ENCODE measurements at places on chromosomes 12 and 14. TPM values are rescaled to one million over a fixed set of nuclear protein-coding genes. Genes with fewer than 3 reads are reported as not detected.

PPP1R36 gene
- 1.3 TPM for total RNA-seq

DNA sequence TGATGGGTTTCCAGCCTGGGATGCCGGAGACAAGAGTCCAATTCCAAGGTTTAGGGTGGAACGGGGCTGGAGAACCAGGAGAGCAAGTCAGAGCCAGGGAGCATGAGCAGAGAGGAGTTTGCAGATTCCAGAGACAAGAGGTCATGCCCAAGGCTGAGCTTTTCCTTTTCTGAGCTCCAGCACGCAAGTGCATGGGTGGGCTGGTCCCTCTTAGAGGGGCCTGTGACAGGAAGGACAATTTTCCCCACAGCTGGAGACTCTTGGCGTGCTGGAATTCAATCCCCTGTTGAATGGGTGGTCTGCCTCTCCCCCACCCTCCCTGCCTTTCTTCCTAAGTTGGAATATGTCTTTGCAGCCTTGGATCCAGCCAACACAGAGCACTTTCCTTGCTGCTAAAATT, 431.9 kb downstream of the BCL11B start:
- peaks cover 6% of the 10 kb centered on the region for H3K27me3 ChIP-seq
- DNase-seq: no peak
- H3K36me3 ChIP-seq: no peaks in the 10 kb centered on the region
- no peaks in the 10 kb centered on the region for H3K4me1 ChIP-seq

GRCh38 chr12:57370072-57370471, 60.8 kb downstream of the R3HDM2 start:
- DNase-seq: no peak
- H3K4me3 ChIP-seq: no peak overlapping the region
- H3K4me1 ChIP-seq: peaks cover 8% of the 10 kb centered on the region
- peaks cover 14% of the 10 kb centered on the region for H3K36me3 ChIP-seq

GDF11 gene
- 11.6 TPM for total RNA-seq

DNA sequence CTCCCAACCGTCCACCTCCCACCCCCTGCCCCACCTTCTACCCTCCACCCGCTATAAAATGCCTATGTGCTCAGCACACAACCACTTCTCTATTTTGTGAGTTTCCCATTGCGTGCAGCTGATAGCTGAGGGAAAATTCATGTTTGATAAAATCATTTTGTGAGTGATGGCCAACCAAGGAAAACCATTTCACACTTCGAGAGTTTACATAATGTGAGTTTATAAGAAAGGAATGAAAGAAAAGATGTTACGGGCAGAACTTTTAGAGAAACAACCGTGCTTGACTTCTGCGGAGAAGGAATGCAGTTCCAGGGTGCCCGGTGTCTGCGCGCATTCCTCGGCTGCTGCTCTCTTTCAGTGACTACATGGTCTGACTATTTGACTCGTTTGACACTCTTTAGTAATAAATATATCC, 140.9 kb downstream of the EFCAB11 start:
- no peaks in the 10 kb centered on the region for H3K36me3 ChIP-seq
- peak overlapping the region; percentile 95 for H3K27ac ChIP-seq
- peaks cover 67% of the 10 kb centered on the region for H3K4me1 ChIP-seq
- peak overlapping the region; percentile 74 for H3K4me3 ChIP-seq
- no peaks in the 10 kb centered on the region for H3K27me3 ChIP-seq

GRCh38 chr12:109449845-109450532, 27.1 kb downstream of the KCTD10 start:
- peaks cover 31% of the 10 kb centered on the region for H3K36me3 ChIP-seq
- no peak overlapping the region for H3K4me3 ChIP-seq
- H3K4me1 ChIP-seq: peaks cover 5% of the 10 kb centered on the region

SENP1 gene
- 19.4 TPM for total RNA-seq

- H3K4me3 ChIP-seq: no peak overlapping the region
- DNase-seq: no peak
- H3K4me1 ChIP-seq: peaks cover 2% of the 10 kb centered on the region
- H3K36me3 ChIP-seq: no peaks in the 10 kb centered on the region
Observed at GRCh38 chr12:127822809-127823411, 444.1 kb upstream of the TMEM132C start.

- no peaks in the 10 kb centered on the region for H3K4me1 ChIP-seq
- H3K36me3 ChIP-seq: no peaks in the 10 kb centered on the region
- DNase-seq: no peak
- no peak overlapping the region for H3K27ac ChIP-seq
- no peak overlapping the region for H3K4me3 ChIP-seq
Observed at GRCh38 chr12:64894827-64895475, 70.5 kb downstream of the TBC1D30 start.

PEBP1 gene
- total RNA-seq: 216 TPM

DNA sequence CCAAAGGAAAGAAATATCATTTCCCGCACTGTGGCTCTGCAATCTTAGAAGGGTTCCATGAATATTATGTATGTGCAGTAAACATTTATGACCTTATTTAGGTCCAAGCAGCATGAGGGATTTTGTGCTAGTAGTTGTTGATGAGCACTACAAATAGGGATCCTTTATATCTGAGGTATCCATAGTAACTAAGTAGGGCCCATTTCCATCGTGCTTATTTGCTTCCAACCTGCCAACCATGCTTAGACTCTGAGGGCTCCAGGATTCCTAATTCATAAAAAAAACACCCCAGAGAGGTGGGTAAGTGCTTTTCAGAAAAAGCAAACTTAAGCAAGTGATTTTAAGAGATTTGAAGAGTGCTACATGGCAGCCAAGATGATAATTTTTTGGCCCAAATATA, 39.7 kb downstream of the HMGA2 start:
- H3K36me3 ChIP-seq: peaks cover 32% of the 10 kb centered on the region
- peaks cover 54% of the 10 kb centered on the region for H3K4me1 ChIP-seq
- no peak for DNase-seq
- no peak overlapping the region for H3K27ac ChIP-seq

- no peaks in the 10 kb centered on the region for H3K27me3 ChIP-seq
- no peak for DNase-seq
- H3K27ac ChIP-seq: peak overlapping the region; percentile 9
Observed at GRCh38 chr12:65779091-65779642, 45.1 kb upstream of the HMGA2 start.

DNA sequence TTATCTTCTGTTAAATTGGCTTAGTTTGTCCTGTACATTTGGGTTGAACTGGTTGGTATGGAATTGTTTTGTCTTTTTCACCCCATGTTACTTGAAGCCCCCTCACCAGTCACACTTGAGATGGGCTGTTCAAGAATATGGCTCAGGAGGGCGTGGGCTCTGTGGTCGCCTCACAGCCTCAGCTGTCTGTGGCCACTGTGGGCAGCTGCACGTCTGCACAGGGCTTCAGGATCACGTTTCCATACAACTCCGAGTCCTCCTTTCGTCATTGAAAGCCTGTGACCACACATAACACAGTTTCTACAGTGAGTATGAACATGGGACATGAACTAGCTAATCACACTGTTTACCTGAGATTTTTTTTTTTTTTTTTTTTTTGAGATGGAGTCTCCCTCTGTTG, 81.3 kb downstream of the MOK start:
- peaks cover 10% of the 10 kb centered on the region for H3K36me3 ChIP-seq
- H3K27me3 ChIP-seq: no peaks in the 10 kb centered on the region
- peaks cover 2% of the 10 kb centered on the region for H3K4me1 ChIP-seq
- no peak for DNase-seq
- no peak overlapping the region for H3K4me3 ChIP-seq
- no peak overlapping the region for H3K27ac ChIP-seq

DNA sequence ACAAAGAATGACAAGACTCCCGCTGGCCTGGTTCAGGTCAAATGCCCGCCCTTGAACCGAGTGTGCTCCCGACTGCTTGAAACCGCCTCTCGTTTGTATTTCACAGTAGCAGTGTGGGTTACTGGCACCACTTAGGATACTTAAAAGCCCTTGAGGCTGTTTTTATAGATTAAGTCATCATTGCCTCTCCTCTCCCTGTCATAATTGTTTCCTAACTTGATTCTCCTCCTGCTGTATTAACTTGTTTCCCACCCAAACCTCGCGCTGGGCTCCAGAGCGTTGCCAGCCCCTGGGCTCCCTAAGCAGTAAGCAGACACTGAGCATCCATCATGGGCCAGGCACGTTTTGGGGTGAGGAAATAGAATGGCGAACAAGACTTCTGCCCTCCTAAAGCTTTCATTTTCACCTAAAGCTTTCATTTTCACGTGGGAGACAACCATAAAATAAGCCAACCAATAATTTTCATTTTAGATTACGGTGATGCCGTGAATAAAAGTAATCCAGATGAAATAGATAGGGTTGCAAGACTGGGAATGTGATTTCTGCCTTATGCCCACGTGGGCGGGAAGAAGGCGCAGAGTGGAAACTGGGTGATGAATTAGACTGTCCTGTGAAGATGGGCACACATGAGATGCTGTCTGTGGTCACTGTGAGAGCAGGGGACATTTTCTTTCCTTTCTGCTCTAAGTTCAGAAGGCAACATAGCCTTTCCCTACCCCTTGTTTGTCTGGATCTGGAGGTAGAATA, 97.5 kb downstream of the PPP2R5C start:
- DNase-seq: peak; percentile 66
- H3K4me1 ChIP-seq: peaks cover 19% of the 10 kb centered on the region
- no peaks in the 10 kb centered on the region for H3K27me3 ChIP-seq

AKAP6 gene
- 4.1 TPM for total RNA-seq

GRCh38 chr12:52918351-52918750, 13.5 kb upstream of the KRT8 start:
- DNase-seq: no peak
- H3K4me1 ChIP-seq: peaks cover 5% of the 10 kb centered on the region
- H3K27ac ChIP-seq: no peak overlapping the region
- no peaks in the 10 kb centered on the region for H3K27me3 ChIP-seq

KRT85 gene
- total RNA-seq: not detected

- no peak for DNase-seq
- H3K4me1 ChIP-seq: no peaks in the 10 kb centered on the region
- H3K27me3 ChIP-seq: no peaks in the 10 kb centered on the region
- no peak overlapping the region for H3K4me3 ChIP-seq
- no peak overlapping the region for H3K27ac ChIP-seq
Observed at GRCh38 chr14:93537951-93538350, 107.2 kb downstream of the UNC79 start.

- DNase-seq: no peak
- no peaks in the 10 kb centered on the region for H3K36me3 ChIP-seq
- no peaks in the 10 kb centered on the region for H3K27me3 ChIP-seq
- H3K27ac ChIP-seq: no peak overlapping the region
- H3K4me3 ChIP-seq: no peak overlapping the region
- H3K4me1 ChIP-seq: no peaks in the 10 kb centered on the region
Observed at GRCh38 chr12:23463172-23463571, 486.3 kb downstream of the SOX5 start.

DNA sequence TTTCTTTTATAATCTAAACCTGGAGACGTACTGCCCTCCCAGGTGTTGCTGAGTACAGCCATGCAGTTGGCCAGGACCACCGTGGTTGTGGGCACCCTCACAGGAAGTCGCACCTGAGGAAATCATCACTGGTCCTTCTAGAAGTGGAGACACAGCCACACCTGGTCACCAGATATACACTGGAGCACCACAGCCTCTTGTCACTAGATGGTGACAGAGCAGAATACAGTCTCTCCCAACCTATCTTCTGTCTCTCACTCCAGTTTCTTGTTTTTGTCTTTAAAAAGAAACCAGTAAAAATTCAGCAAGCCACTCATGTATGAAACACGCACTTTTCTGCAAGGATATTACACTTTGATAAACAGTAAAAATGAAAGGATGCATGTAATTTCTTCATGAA, 43.1 kb upstream of the GPHB5 start:
- H3K4me3 ChIP-seq: no peak overlapping the region
- H3K36me3 ChIP-seq: peaks cover 7% of the 10 kb centered on the region
- peaks cover under 1% of the 10 kb centered on the region for H3K27me3 ChIP-seq
- no peak overlapping the region for H3K27ac ChIP-seq
- no peak for DNase-seq

- H3K27me3 ChIP-seq: no peaks in the 10 kb centered on the region
- DNase-seq: no peak
- H3K27ac ChIP-seq: no peak overlapping the region
- no peak overlapping the region for H3K4me3 ChIP-seq
Observed at GRCh38 chr12:97404543-97404942, 58.1 kb upstream of the RMST start.

FOXA1 gene
- not detected for total RNA-seq

EIF2S3B gene
- 0.97 TPM for total RNA-seq

GRCh38 chr14:67240168-67240932, 885 bp upstream of the PALS1 start:
- no peaks in the 10 kb centered on the region for H3K36me3 ChIP-seq
- peaks cover 18% of the 10 kb centered on the region for H3K4me1 ChIP-seq
- H3K4me3 ChIP-seq: peak overlapping the region; percentile 88
- no peak for DNase-seq
- peak overlapping the region; percentile 84 for H3K27ac ChIP-seq

DNA sequence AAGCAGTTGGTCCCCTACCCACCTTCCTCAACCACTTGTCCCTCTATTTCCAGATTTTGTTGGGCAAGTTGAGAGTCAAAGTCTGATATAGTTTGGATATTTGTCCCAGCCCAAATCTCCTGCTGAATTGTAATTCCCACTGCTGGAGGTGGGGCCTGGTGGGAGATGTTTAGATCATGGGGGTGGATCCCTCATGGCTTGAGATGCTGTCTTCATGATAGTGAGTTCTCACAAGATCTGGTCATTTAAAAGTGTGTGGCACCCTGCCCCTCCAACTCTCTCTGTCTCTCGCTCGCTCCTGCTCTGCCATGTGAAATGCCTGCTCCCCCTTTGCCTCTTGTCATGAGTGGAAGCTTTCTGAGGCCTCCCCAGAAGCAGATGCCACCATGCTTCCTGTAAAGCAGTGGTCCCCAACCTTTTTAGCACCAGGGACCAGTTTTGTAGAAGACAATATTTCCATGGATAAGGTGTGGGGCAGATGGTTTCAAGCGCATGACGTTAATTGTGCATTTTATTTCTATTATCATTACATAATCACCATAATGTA, 37.3 kb upstream of the BCL11B start:
- peaks cover 23% of the 10 kb centered on the region for H3K27me3 ChIP-seq
- no peak overlapping the region for H3K4me3 ChIP-seq
- peak; percentile 40 for DNase-seq
- no peaks in the 10 kb centered on the region for H3K36me3 ChIP-seq
- no peaks in the 10 kb centered on the region for H3K4me1 ChIP-seq

DNA sequence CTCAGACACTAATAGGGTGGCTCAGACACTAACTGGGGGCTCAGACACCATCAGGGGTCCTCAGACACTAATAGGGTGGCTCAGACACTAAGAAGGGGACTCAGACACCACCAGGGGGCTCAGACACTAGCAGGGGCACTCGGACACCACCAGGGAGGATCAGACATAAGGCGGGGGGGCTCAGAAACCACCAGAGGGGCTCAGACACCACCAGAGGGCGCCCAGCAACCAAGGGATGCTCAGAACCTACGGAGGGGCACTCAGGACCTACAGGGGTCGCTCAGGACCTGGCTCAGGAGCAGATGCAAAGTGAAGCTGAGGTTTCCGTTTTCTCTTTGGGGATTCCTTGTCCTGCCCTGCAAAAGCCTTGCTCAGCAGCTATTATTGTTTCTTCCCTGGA, 448.5 kb downstream of the TMEM121 start:
- no peaks in the 10 kb centered on the region for H3K4me1 ChIP-seq
- H3K36me3 ChIP-seq: no peaks in the 10 kb centered on the region
- no peak for DNase-seq

GLIPR1L2 gene
- 1.2 TPM for total RNA-seq
